ENCODE measurements at places on chromosomes 2 and 18.
A peak's percentile ranks its signal among the peaks of the same experiment; 100 is the strongest.

DNA sequence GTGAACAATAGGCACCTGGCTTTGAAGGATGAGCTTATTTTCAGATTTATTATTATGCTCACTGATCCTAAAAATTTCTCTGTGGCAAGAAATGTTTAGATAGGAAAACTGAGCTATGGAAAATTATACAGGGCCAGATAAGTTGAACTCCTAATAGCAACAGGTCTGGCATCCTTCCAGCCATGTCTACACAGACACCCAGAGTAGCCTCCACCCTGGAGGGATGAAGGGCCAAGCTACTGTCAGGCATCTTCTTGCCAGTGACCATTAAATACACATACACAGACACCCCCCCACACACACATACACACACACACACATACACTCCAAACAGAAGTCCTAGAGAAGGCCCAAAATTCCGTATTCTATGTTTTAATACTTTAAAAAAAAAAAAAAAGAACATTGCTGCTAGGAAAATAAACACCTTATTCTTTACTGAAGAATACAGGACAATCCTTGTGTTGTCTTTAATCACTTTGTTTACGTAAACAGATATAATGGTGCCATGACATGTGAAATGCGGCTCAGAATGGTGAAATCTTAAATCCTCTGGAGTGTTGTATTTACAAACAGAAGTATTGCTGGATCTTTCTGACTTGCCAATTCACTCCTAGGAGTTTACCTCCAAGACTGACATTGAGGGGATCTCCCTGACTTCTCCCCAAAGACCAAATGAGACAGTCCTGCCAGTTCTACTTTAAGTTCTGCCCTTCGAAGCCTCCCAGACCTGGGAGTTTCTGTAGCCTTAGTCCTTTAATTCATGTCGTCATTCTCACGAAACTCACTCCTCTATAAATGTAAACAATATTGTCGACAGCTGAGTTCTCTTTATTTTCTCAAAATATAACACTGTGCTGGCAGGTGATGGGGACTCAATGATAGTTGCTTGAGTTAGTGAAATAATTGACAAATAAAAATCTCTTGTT is 163.1 kb downstream of the ANTXR1 start:
- DNase-seq: no peak

DNA sequence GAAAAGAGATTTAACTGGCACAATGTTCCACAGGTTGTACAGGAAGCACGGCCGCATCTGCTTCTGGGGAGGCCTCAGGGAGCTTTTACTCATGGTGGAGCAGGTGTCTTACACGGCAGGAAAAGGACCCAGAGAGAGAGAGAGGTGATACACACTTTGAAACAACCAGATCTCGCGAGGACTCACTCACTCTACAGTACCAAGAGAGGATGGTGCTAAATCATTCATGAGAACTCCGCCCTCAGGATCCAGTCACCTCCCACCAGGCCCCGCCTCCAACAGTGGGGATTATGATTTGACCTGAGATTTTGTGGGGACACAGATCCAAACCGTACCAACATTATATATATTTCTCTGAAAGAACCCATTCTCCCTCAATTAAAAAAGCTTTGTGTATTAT is 79.7 kb upstream of the DOCK10 start:
- no peak for DNase-seq

- DNase-seq: peak; percentile 47
Observed at GRCh38 chr2:9558948-9559381, 3.3 kb upstream of the ADAM17 start.

DNA sequence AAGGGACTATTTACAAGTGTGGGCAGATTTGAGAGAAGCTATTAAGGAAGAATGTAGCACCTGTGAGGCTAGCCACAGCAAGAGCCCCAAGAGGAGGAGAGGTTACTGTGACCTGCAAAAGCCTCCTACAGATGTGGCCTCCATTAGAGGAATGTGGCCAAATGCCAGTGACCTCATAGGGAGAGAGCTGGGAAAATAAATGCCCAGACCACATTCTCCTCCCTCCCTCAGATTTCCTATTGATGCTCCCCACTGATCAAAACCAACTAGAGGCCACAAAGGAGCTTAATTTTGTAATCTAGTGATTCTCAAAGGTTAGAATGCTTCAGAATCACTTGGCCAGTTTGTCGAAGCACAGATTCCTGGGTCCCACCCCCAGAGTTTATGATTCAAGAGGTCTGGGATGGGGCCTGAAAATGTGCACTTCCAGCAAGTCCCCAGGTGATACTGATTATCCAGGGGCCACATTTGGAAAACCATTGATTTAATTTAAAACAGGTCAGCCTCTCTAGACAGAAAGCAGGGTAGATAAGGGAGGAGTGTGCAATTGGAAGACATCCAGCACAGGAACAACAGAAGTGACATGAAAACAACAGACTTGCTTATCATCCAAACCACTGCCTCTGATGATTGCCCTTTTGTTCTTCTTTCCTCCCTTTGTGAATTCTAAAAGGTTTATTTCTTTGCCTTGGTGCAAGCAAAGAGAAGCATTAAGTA is 61.2 kb upstream of the RBBP8 start:
- no peak for DNase-seq

- peak; percentile 62 for DNase-seq
Observed at GRCh38 chr2:231929961-231930592, 3.9 kb upstream of the NPPC start.

DNA sequence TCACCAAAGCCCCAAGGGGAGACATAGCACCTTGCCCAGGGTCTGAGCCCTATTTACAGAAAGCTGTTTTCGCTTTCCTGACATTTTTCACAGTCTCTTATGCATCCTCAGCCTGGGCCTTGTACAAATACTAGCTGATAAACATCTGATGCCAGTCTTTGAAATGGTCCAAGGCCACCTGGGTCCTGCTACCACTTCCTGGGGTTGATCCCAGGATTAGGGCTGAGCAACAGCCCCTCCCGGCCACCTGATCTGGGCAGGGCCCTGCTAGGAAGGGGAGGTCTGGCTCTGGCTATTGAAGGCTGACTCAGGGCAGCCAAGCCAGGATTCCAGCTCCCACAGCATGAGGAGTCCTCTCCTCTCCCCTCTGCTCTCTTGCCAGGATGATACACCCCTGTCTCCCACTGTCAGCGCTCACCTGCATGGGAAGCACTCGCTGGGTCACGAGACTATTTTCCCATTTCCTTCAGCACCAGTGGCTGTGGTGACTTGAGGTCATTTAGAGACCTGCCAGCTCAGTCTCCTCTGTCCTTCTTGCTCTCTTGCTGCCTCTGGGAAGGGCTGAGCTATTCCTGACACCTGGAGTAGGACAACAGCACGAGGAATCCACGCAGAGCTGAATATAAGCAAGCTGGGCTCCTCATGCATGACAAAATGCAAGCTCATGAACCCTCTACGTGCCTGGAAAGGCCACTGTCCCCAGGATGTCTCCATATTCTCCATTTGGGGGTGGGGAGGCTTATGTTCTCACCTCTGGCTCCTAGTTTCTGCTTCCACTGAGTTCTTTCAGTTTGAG is 53.0 kb upstream of the LGALSL start:
- DNase-seq: no peak

DNA sequence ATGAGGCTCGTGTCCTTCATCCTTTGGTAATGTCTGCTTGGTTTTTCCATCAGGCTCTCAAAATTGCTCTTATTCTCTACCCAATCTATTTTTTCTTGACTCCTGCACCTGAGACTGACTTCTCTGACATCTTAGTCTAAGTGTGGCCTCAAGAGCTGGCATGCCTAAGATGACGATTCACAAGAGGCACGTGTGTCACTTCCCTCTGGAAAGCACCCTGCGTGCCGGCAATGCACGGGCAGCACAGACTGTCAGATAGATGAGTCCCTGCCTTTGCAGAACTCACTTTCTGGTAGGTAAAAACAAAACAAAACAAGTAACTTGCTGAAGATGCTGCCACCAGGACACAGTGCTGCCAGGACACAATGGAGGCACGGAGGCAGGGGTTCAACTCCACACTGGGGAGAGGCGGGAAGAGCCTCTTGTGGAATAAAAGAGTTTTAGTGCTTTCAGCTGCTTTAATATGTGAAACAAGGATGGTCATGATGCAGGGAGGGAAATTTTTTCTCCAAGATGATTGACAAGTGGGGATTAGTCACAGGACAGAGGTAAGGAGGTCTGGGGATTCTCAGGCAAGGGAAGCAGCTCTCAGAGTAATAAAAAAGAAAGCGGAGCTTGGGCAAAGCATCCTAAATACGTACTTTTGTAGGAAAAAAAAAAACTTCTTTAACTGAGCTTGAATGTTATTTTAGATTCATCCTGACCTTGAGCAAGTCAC is 27.3 kb downstream of the CYB5A start:
- DNase-seq: no peak

- no peak for DNase-seq
Observed at GRCh38 chr18:56309104-56309503, 329.3 kb downstream of the TXNL1 start.

DNA sequence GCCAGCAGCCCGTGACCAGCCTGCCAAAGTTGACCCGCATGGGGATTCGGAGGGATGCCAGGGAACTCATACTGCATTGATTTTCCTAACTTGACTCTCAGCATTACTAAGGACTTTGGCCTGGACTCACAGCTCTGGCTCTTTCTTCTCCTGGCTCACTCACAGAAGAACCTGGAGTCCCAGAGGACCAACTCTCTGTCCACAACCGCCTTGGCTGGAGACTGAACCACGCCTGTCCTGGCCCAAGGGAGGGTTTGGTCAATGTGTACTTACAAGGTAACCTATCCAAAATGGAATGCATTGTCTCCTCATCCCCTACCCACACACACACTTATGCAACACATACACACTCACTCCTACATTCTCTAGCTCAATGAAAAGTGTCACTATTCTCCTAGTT is 135.6 kb upstream of the KLHL29 start:
- no peak for DNase-seq

- DNase-seq: no peak
Observed at GRCh38 chr2:19122220-19122619, 236.2 kb downstream of the OSR1 start.

DNA sequence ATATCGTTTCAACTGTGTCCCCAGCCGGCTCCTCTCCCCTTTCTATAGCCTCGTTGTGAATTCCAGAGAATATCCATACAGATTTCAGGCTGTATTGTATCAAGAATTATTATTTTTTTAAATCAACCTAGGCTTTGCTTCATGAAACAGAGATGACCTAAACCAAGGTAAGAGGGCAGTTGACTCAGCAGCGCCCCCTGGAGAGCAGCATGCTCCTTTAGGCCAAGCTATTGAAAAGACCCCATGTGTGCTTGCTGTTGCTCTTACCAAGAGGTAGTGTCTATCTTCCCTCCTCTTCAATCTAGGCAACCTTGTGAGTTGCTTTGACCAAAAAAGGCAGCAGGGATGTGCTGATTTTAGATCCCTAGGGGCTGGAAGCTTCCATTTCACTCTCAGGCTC is 426.7 kb upstream of the SMIM21 start:
- DNase-seq: no peak

DNA sequence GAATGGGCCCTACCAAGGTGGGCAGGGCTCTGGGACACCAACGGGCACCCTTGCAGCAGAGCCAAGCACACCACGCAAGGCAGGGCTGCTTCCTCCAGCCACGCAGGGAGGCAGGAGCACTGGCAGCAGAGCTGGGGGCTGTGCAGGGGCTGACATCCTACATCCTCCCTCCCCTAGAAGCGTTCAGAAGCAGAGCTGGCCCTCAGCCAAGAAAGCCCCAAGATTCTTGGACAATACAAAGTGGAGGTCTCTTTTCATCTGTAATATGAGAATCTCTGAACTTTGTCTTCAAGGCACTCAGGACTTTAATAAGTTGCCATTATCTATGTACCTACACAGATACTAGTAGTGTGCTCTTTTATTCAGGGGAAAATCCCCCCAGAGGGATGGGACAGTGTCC is 128.1 kb upstream of the AGAP1 start:
- DNase-seq: no peak

GRCh38 chr2:98026927-98027522 is 31.3 kb upstream of the TMEM131 start:
- DNase-seq: no peak
